ENCODE measurements at places on chromosomes 7 and 10.

DNA sequence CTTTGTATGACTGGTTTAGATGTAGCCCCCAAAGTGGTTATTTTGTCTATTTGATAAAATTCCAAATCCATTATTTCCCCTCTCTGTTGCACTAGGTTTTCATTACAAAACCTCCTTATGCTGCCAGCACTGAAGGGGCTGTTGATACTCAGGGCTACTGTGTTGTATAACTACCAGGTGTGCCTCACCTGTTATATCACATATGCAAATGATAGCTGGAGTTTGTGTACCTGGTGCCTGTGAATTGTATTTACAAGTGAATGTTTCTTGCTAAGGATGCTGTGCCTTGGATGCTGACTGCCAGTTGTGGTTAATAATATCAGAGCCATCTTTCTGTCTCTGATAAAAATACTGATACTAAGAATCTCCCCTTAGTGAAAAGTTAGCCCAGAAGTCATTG, 84.8 kb upstream of the CCDC6 start:
- DNase-seq, result no peak

DNA sequence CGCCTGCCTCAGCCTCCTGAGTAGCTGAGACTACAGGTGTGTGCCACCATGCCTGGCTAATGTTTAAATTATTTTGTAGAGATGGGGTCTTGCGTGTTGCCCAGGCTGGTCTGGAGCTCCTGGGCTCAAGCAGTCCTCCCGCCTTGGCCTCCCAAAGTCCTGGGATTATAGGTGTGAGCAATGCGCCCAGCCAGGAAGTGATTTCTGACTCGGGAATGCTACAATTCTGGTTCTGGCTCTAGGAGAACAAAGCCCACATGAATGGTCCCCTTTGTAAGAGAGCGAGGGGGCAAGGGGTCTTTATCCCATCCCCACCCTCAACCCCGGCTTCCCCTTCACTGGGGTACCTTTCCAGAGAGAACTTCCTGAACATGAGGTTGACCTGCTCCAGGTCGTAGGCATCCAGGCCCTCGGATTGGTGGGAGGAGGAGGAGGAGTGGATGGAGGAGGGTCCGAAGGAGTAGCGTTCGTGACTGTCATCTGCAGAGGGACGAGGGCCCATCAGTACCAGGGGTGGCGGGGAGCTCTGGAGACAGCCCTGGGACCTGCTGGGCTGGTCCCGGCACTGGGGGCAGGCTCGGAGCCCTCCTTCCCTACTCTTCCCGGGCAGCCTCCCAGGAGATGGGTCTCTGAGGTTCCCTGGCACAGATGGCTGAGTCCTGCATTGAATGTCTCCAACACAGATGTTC, 79.9 kb upstream of the GNA12 start:
- no peak for DNase-seq

- DNase-seq, result no peak
These were observed 35.1 kb upstream of the DNAH11 start for GRCh38 chr7:21507627-21508343.

DNA sequence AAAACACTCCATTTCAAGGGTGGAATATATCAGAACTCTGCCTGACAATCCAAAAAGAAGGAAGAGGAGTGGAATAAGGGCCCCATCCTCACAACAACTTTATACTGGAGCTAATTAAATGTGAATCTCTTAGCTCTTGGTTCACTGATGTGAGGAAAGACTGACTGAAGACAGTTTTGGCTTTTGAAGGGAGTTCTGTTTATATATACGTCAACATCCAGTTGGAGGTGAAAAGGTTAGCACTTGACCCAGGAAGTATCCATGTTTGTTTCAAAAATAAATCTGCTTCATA, 3.0 kb downstream of the HOXA1 start:
- no peak for DNase-seq

DNA sequence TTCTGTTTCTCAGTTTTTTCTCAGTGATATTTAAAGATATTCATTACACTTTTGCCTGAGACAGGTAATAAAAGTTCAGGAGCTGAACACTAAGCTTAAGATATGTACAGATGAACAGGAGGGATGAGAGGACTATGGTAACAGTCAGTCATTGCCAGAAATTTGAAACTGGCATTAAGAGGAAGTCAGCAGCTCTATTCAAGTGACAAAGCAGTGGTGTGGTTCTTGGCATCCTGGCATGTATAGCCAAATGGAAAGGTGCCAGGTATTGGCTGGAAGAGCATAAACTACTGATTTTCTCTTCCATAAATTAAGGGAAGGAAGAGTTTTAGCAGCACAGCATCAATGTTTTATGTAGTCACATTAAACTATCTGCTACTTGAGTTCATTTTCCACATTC, 22.7 kb downstream of the HOXA1 start:
- no peak for DNase-seq

DNA sequence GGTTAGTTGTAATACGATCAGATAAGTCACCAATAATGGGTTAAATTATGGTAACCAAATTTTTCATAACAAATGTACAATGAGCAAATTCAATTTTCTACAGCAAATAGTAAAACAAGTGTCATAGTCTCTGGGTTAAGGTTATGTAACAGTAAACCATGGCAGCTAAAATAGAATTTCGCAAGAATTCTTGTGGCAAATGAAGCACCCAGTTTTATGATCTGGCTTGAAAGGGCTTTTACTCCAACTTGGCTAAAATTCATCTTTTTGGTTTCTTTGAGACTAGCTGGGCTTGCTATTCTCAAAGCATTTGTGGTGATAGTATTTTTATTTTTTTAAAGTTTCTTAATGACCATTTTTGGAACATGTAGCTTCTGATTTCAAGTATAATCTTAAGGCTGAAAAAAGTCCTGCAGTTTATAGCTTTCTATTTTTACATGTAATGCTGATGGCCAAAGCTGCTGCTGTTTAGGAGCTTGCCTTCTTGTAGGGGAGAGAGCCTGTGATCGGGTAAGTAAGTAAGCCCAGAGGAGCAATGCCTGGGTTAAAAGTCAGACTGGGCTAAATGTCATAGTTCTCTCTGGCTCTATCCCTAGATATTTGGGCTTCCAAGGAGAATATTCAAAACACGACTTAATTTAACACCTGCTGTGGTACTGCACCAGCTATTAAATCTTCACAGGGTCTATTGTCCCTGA, 55.5 kb upstream of the SYPL1 start:
- no peak for DNase-seq

DNA sequence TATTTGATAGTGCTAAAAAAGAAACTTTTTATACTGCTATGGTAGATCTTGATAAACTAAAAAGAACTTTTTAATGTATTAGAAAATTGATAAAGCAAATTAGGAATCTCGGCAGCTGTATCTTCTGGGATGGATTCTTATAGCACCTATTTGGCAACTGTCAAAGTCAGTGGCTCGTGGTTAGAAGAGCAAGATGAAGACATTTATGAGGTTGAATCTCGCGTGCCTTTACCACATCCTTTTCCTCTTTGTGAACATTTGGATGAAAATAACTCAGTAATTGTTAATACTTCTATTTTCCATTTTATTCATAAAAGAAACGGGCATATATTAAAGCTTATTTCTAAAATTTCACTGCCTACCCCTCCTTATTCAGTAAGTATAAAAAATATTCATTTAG, 76.2 kb downstream of the CYP51A1 start:
- no peak for DNase-seq

GRCh38 chr7:5197811-5198210, 7.8 kb downstream of the WIPI2 start:
- no peak for DNase-seq

GRCh38 chr7:80851896-80852476, 66.9 kb downstream of the SEMA3C start:
- DNase-seq, result no peak

- no peak for DNase-seq
These were observed 7.2 kb upstream of the SNX10 start for GRCh38 chr7:26284477-26284876.

GRCh38 chr7:116528008-116528789, 3.4 kb downstream of the CAV1 start:
- no peak for DNase-seq

- DNase-seq, result no peak
These were observed 103.6 kb upstream of the PDSS1 start for GRCh38 chr10:26593896-26594295.

DNA sequence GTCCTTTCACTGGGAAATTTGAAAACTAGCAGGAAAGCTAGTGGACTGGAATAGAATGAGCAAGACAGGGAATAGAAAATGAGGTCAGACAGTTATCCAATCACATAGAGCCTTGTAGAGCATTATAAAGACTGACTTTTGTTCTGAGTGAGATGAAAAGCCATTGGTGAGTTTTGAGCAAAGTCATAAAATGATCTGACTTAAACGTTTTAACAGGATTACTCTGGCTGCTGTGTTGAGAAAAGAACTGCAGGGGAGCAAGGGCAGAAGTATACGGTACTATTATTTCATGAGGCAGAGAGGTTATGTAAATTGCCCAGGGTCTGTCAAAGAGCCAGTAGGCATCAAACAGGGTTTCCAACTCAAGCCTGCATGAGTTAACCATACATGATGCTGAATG, 393.4 kb downstream of the TFEC start:
- no peak for DNase-seq

- DNase-seq, result no peak
These were observed 9.0 kb upstream of the VSIR start for GRCh38 chr10:71782221-71782916.

GRCh38 chr7:49789736-49790135, 16.3 kb downstream of the VWC2 start:
- DNase-seq, result no peak

- no peak for DNase-seq
These were observed 859.2 kb downstream of the GATA3 start for GRCh38 chr10:8913720-8914119.

DNA sequence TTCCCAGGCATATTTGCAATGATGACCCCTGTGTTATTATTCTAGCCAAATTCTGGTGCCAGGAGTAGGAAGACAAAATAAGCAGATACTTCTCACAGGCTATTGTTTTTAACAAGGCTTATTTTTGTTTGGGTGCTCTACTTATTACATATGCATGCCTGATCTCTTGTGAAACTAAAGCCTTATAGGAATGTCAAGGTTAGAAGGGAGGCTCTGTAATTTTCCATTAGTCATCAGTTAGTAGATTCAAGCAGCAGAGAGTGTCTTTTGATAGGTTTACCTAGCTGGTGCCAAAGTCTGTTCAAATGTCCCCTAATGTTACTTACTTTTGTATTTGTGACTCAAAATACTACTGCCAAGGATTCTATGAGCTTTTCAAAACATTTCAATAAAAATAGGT, 11.7 kb upstream of the TMEM106B start:
- DNase-seq, result no peak

- DNase-seq, result no peak
These were observed 14.0 kb downstream of the ITGB1 start for GRCh38 chr10:32943854-32944661.

DNA sequence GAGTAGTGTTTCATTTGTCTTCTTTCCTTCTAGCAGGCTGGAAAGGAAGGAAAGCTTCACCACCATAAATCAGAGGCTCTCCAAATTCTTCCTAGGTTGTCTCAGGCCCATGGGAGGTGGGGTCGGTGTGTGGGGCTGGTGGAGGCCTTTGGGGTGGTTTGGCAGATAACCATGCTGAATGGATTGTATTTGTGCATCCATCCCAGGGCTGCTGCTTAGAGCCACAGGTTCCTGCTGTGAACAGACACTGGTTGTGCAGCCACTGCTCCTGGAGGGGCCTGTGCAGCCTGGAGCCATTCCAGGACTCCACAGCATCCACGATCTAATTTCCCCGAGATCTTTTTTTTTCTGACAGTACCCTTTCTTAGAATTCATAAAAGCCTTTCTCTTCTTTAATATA, 741.8 kb downstream of the SUGCT start:
- no peak for DNase-seq

Measured in vagina (tissue), 2 donors.